ENCODE measurements at places on chromosomes 5 and 9. TPM values are rescaled to one million over a fixed set of nuclear protein-coding genes. Genes with fewer than 3 reads are reported as not detected.

- no peaks in the 10 kb centered on the region for H3K36me3 ChIP-seq
- no peak for DNase-seq
- no peaks in the 10 kb centered on the region for H3K4me1 ChIP-seq
Measured at GRCh38 chr9:104304925-104305324, 199.1 kb upstream of the OR13F1 start.

- H3K27ac ChIP-seq, result no peak overlapping the region
- DNase-seq, result no peak
- no peak overlapping the region for H3K4me3 ChIP-seq
- H3K4me1 ChIP-seq, result peaks cover 33% of the 10 kb centered on the region
- peaks cover 39% of the 10 kb centered on the region for H3K36me3 ChIP-seq
Measured at GRCh38 chr5:34913072-34913471, 2.2 kb downstream of the RAD1 start.

The ARL14EPL gene
- total RNA-seq, result not detected

GRCh38 chr5:146164382-146164781 lies 18.1 kb downstream of the LARS1 start:
- no peak overlapping the region for H3K27ac ChIP-seq
- H3K36me3 ChIP-seq, result peaks cover 60% of the 10 kb centered on the region
- H3K4me1 ChIP-seq, result peaks cover 4% of the 10 kb centered on the region
- DNase-seq, result no peak
- no peak overlapping the region for H3K4me3 ChIP-seq

DNA sequence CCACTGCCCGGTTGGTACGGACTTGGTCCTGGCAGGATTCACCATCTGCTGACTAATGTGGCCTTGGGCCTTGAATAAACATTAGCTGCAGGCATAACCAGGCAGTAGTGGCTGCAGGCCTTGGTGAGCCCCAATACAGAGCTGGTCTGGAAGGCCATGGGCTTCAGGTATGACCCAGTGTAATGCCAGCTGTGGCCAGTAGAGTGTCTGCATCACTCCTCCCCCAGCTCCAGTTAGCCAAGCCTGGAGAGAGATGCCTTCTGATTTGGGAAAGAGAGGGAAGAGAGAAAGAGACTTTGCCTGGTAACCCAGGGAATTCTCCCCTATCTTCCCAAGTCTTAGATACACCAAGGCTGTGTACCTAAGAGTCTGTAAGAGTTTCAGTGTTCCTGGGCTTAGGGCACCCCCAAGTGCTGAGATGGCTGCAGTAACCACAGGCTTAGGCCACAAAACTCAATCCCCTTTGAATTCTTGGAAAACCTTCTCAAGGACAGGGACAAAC lies 5.6 kb upstream of the C5 start:
- H3K4me1 ChIP-seq, result no peaks in the 10 kb centered on the region
- H3K36me3 ChIP-seq, result no peaks in the 10 kb centered on the region
- peaks cover 9% of the 10 kb centered on the region for H3K27me3 ChIP-seq
- no peak overlapping the region for H3K27ac ChIP-seq
- no peak overlapping the region for H3K4me3 ChIP-seq

DNA sequence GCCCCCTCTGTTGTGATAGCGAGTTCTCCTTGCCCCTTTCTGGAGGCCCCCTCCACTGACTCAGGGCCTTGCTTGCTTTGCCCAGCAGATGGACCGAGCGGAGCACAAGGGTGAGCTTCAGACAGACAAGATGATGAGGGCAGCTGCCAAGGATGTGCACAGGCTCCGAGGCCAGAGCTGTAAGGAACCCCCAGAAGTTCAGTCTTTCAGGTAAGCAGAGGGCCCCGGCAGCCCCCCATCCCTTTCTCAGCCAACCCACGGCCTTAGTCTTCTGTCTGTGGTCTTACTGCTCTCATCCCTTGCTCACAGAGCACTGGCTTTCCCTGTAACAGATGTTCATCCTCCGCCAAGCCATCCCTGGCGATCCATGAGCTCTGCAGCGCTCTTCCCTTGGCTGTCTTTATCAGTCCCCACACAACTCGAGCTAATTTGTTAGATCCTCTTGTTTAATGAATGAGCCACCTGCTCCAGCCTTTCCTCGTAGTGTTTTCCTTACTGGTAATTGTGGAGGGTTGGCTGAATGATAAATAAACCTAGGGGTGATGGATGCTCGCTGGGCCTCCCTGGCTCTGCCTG lies 18.4 kb upstream of the RARS1 start:
- no peak overlapping the region for H3K4me3 ChIP-seq
- H3K4me1 ChIP-seq, result no peaks in the 10 kb centered on the region
- H3K27ac ChIP-seq, result no peak overlapping the region

DNA sequence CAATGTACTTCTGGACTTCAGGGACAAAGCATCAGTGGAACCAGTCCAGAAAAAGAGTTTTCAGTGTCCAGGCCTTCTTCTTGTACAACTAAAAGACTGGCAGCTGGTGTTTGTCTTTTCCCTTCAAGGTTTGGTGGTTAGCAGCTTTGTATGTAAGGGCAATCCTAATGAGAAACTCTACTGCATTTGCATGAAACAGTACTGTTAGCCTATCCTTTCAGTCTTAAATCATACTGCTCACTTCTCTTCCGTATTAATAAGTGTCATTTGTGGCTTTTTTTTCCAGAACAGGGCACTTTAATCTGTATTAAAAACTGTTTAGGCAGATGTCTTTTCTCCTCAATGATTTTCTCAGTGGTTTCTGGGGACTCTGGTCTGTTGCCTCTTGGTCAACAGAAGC lies 48.9 kb downstream of the FAM174A start:
- no peaks in the 10 kb centered on the region for H3K4me1 ChIP-seq
- H3K4me3 ChIP-seq, result no peak overlapping the region
- no peak overlapping the region for H3K27ac ChIP-seq
- H3K27me3 ChIP-seq, result no peaks in the 10 kb centered on the region
- DNase-seq, result no peak
- H3K36me3 ChIP-seq, result no peaks in the 10 kb centered on the region

GRCh38 chr9:73037613-73038012 lies 84.8 kb upstream of the ALDH1A1 start:
- DNase-seq, result no peak
- no peak overlapping the region for H3K4me3 ChIP-seq
- no peak overlapping the region for H3K27ac ChIP-seq
- peaks cover 18% of the 10 kb centered on the region for H3K27me3 ChIP-seq
- H3K36me3 ChIP-seq, result no peaks in the 10 kb centered on the region

GRCh38 chr5:99866740-99867139 lies 668.4 kb upstream of the FAM174A start:
- no peaks in the 10 kb centered on the region for H3K27me3 ChIP-seq
- H3K27ac ChIP-seq, result no peak overlapping the region
- no peak for DNase-seq
- no peaks in the 10 kb centered on the region for H3K4me1 ChIP-seq

DNA sequence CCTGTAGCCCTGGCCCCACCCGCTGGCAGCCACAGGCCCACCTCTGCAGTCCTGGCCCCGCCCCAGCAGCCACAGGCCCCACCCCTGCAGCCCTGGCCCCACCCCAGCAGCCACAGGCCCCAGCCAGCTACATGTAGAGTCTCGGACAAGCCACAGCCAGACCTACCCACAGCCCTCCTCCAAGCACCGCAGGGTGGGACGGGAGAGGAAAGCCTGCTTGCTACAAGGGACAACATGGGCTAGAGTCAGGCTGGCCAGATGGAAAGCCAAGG lies 49.5 kb upstream of the SARDH start:
- H3K36me3 ChIP-seq, result no peaks in the 10 kb centered on the region
- H3K4me3 ChIP-seq, result no peak overlapping the region
- no peak for DNase-seq

DNA sequence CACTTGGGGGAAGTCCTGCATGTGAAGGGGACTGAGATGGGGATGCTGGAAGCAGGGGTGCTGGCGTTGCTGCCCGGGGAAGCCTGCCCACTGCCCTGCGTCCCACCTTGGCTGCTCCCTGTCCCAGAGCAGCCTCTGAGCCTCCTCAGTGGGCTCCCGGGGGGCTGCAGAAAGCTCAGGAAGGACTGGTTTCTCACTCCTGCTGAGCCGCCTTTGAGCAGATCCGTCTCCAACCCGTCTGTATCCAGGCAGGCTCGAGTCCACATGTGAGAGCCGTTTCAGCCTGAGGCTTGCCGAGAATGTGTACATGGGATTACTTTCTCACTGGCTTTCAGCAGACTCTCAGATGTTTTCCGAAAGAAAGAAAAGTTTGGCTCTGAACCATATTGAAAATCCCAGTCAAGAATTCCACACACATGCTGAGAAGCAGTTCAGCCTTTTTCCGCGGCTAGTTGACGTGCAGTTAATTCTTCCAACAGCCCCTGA lies 95.3 kb upstream of the COL5A1 start:
- no peaks in the 10 kb centered on the region for H3K36me3 ChIP-seq
- H3K27me3 ChIP-seq, result no peaks in the 10 kb centered on the region
- DNase-seq, result no peak
- no peak overlapping the region for H3K27ac ChIP-seq
- H3K4me3 ChIP-seq, result no peak overlapping the region

The RLN1 gene
- total RNA-seq, result 0.70 TPM

GRCh38 chr5:76475936-76476335 lies 72.9 kb downstream of the IQGAP2 start:
- peaks cover 22% of the 10 kb centered on the region for H3K36me3 ChIP-seq
- H3K4me1 ChIP-seq, result peaks cover 65% of the 10 kb centered on the region
- H3K27ac ChIP-seq, result peak overlapping the region; percentile 14
- H3K4me3 ChIP-seq, result no peak overlapping the region

DNA sequence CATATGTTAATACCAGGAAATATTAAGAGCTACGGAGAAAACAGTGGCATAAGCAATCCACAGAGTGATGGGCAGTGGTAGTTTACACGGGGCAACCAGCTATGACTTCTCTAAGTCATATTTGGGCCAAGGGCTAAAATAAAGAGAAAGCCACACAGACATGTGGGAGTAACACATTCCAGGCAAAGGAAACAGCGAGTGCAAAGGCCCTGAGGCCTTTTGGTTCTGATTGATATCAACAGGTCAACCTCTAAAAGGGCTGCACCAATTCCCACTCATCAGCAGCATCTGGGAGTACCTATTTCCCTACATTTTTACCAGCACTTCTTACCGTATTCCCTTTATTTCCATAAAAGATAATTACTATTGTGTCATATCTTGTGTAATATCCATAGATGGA lies 173.4 kb downstream of the SPOCK1 start:
- no peaks in the 10 kb centered on the region for H3K36me3 ChIP-seq

DNA sequence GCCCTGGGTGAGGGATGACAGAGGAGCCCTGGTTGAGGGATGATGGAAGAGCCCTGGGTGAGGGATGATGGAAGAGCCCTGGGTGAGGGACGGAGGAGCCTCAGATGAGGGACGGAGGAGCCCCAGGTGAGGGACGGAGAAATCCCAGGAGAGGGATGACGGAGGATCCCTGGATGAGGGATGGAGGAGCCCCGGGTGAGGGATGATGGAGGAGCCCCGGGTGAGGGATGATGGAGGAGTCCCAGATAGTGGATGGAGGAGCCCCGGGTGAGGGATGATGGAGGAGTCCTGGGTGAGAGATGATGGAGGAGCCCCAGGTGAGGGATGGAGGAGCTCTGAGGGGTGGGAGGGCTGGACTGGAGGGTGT lies 10.9 kb downstream of the PHF2 start:
- no peaks in the 10 kb centered on the region for H3K27me3 ChIP-seq
- no peak overlapping the region for H3K4me3 ChIP-seq
- DNase-seq, result no peak

The DDX4 gene
- total RNA-seq, result not detected

The PCDHAC1 gene
- total RNA-seq, result not detected

GRCh38 chr9:36136272-36136893 lies at the start of gene GLIPR2:
Gene GLIPR2 (plus strand): TSS chr9:36136733. CDS start chr9:36136779, 46 bp downstream.
- peak within 1 kb of the TSS; percentile 93 for H3K4me3 ChIP-seq
- H3K4me1 ChIP-seq, result peaks cover 50% of the 10 kb centered on the region
- peak; percentile 81 for DNase-seq
- H3K27ac ChIP-seq, result peak within 1 kb of the TSS; percentile 83

- no peaks in the 10 kb centered on the region for H3K27me3 ChIP-seq
- no peak overlapping the region for H3K27ac ChIP-seq
- H3K4me1 ChIP-seq, result no peaks in the 10 kb centered on the region
- no peaks in the 10 kb centered on the region for H3K36me3 ChIP-seq
- no peak overlapping the region for H3K4me3 ChIP-seq
Measured at GRCh38 chr9:4116071-4116581, 183.7 kb downstream of the GLIS3 start.

The TYRP1 gene
- total RNA-seq, result not detected

The PRLR gene
- not detected for total RNA-seq

The FAM200C gene
- 0.65 TPM for total RNA-seq

The CCIN gene
- total RNA-seq, result not detected

DNA sequence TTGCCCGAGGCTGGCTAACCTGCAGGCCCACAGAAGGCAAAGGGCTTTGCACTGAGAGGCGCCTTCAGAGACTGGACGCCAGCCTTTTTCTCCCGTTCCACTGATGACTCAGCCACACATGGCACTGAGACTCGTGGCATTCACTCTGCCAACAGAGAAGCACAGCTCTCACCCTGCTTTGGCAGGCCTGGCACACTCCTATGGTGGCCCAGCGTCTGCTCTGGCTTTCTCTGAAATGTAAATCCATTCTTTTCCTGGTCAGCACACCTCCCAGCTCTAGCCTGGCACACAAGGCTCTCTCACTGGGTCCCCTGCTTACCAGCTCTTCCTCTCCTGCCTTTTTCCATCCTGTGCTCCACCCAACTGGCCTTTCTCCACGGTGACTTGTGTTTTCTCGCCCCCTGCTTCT lies 5.9 kb upstream of the MELK start:
- H3K4me3 ChIP-seq, result no peak overlapping the region
- H3K27ac ChIP-seq, result no peak overlapping the region
- DNase-seq, result no peak
- H3K27me3 ChIP-seq, result peaks cover 4% of the 10 kb centered on the region
- H3K4me1 ChIP-seq, result no peaks in the 10 kb centered on the region
- H3K36me3 ChIP-seq, result no peaks in the 10 kb centered on the region

The CYSRT1 gene
- total RNA-seq, result 0.49 TPM

- H3K36me3 ChIP-seq, result no peaks in the 10 kb centered on the region
- H3K4me3 ChIP-seq, result no peak overlapping the region
- H3K4me1 ChIP-seq, result no peaks in the 10 kb centered on the region
- no peak overlapping the region for H3K27ac ChIP-seq
- H3K27me3 ChIP-seq, result peaks cover 4% of the 10 kb centered on the region
Measured at GRCh38 chr5:88644676-88645075, 238.3 kb downstream of the MEF2C start.

The GPR150 gene
- 0.22 TPM for total RNA-seq

DNA sequence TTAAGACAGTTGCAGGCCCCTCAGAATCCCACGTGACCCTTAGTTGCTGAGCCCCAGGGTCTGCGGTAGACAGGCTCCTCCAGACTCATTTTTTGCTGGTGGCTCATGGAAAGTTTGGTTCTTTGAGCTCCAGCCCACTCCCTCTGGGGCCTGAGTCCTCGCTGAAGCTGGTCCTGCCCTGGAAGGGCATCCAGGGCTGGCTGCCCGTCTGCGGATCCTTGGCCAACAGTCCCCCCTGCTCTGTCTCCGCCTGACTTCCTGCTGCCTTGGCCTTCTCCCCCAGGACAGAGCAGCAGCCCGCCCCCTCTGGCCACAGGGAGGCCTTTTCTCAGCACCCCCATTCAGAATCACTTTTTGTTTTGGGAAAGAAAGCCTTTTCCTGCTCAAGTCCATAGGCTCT lies 24.4 kb downstream of the SLC6A7 start:
- H3K27me3 ChIP-seq, result peaks cover 21% of the 10 kb centered on the region
- no peak overlapping the region for H3K4me3 ChIP-seq

The GRM6 gene
- not detected for total RNA-seq

- H3K27ac ChIP-seq, result no peak overlapping the region
- peaks cover 13% of the 10 kb centered on the region for H3K36me3 ChIP-seq
- no peak overlapping the region for H3K4me3 ChIP-seq
- H3K4me1 ChIP-seq, result peaks cover 28% of the 10 kb centered on the region
Measured at GRCh38 chr5:173880306-173880985, 7.7 kb upstream of the CPEB4 start.
